SK-N-MC (cell line): ENCODE measurements at places on chromosomes 5 and 9.

DNA sequence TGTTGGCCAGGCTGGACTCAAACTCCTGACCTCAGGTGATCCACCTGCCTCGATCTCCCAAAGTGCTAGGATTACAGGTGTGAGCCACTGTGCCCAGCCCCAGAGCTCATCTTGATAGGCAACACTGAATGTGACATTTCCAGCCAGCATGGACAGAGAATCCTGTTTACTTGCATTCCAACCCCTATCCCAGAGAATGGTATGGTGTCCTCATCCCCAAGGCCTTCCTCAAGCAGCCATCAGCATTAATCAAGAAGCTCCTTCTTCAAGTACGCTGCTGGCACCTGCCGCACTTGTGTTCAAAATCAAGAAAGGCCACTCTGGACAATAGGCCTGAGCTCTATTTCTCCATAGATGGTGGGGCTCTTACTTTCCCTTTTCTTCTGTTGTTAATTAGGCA lies 40.2 kb downstream of the STARD4 start:
- DNase-seq = no peak

DNA sequence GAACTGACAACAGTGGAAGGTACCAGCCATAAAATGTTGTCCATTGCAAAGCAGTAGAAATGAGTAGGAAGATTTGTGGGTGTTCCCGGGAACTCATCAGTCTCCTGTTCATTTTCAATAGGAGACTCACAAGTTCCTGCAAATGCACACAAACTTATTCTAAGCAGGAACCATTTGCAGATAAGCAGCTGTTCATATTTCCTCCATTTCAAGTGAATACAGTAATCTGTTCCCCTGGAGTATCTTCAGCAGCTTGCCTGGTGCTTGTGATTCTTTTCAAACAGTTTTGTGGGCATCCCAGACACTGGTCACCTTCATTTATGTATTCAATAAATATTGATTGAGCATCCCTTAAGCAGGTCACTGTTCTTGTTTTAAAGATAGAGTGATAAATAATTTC lies 1315.5 kb upstream of the C9orf72 start:
- DNase-seq = no peak

DNA sequence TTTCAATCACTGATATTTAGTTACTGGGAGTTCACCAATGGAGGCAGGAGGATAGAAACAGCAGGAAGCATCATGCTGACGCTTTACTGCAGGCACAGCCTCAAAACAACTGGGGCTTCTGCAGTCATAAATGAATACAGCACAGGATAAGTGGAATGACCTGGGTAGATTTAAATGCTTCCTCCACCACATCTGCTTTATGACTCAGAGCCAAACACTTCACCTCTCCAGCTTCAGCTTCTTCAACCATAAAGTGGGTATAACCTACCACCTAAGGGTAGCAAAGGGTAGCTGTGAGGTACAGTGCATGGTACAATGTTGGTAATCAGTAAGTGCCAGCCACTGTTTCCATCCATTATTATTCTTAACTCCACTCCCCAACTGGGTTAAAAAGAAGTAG lies 28.4 kb downstream of the RASEF start:
- DNase-seq = no peak

DNA sequence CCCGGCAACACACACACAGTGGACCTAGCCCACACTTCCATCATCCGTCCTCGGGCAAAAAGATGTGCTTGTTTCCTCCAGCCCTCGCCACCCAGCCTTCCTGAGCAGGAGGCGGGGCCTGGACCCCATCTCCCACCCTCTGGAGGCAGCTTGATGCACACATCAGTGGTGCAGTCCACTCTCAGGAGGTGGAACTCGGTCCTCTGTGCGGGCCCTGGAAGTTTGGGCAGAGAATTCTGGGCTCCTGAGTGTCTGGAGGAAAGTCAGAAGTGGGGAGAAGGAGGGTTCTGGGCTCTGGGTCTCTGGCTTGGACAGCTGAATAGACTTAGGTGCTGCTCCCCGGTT lies 54.0 kb upstream of the NEURL1B start:
- DNase-seq = no peak

DNA sequence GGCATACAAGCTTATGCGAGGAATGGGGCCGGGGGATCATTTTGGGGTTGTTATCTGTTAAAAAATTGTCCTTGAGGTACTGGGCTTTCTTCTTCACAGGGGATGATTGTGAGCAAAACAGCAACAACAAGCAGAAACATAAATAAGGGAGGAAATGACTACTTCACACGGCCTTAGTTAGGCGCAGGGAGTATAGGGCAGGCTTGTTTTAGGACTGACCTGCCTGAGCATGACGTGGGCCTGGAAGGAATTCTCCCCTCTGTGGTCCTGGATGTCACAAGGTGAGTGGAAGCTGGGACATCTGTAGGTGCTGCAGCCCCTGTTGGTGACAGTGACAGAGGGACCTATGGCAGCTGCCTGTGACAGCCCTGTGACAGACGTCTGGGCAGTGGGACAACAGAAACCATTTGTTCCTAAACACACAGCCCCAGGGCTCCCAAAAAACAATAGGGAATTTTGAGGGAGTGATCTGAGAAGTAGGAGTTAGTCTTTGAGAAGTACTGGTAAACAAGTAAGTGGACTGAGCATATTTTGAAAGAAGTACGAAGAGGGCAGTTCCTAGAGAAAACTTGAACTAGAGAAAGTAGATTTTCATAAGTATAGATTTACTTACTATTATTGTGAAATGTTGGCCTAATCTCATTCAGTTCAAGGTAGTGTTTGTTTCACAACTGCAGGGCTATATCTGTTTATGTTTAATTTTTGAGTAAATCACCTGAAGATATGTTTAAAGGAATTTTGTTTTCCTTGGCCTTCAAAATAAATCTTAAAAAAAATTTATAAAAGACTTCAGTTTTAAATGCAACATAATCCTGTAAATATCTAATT lies 113.1 kb downstream of the KDM4C start:
- DNase-seq = no peak

DNA sequence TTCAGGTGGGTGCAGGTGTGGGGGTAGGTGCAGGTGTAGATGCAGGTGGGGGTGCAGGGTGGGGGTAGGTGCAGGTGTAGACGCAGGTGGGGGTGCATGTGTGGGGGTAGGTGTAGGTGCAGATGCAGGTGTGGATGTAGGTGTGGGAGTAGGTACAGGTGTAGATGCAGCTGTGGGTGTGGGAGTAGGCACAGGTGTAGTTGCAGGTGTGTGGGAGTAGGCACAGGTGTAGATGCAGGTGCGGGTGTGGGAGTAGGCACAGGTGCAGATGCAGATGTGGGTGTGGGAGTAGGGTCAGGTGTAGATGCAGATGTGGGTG lies 94.6 kb downstream of the PHF2 start:
- no peak for DNase-seq

DNA sequence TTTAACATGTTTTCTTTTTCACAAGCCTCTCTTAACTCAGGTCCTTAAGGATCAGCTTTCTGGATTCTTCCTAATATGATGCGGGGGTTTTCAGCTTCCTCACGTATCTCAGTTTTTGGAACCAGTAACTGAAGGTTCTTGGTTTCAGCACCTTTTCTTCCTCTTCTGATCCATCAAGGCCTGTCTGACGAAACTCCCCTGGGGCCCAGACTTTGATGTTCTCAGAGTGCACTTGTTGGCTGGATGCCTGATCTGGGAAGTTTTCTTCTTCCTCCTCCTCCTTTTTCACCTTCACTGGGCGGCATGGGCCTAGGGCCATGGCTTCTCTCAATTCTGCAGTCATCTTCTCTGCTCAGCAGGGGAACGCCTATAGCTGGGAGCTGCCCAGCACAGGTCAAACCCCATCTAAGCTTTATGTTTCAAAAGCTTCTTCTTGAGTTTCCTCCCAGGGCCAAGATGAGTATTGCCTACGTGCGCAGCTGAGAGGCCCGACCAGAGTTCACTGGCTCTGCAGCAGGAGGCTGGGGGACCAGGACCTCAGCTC lies 44.8 kb downstream of the GHR start:
- no peak for DNase-seq

GRCh38 chr9:85038824-85039608 lies 369.5 kb downstream of the NTRK2 start:
- no peak for DNase-seq

GRCh38 chr9:91858213-91859030 lies 91.6 kb downstream of the ROR2 start:
- no peak for DNase-seq

- no peak for DNase-seq
Measured at GRCh38 chr5:151739939-151740335, 18.5 kb downstream of the ATOX1 start.

- no peak for DNase-seq
Measured at GRCh38 chr5:33195431-33196165, 245.2 kb upstream of the TARS1 start.

GRCh38 chr5:73338256-73339050 lies 110.1 kb downstream of the FOXD1 start:
- DNase-seq = no peak

- DNase-seq = no peak
Measured at GRCh38 chr5:6452622-6453504, 4.2 kb downstream of the UBE2QL1 start.

GRCh38 chr5:52603778-52604554 lies 183.8 kb upstream of the ITGA1 start:
- DNase-seq = no peak

- DNase-seq = no peak
Measured at GRCh38 chr5:172939071-172939470, 20.2 kb upstream of the RPL26L1 start.

- DNase-seq = peak; percentile 92
Measured at GRCh38 chr5:32027717-32028458, 146.2 kb downstream of the GOLPH3 start.

- peak; percentile 10 for DNase-seq
Measured at GRCh38 chr9:118170032-118170955, 466.1 kb downstream of the TLR4 start.

GRCh38 chr5:63070001-63070400 lies 491.4 kb downstream of the LRRC70 start:
- DNase-seq = no peak

- DNase-seq = no peak
Measured at GRCh38 chr5:161921781-161922180, 73.9 kb downstream of the GABRA1 start.

DNA sequence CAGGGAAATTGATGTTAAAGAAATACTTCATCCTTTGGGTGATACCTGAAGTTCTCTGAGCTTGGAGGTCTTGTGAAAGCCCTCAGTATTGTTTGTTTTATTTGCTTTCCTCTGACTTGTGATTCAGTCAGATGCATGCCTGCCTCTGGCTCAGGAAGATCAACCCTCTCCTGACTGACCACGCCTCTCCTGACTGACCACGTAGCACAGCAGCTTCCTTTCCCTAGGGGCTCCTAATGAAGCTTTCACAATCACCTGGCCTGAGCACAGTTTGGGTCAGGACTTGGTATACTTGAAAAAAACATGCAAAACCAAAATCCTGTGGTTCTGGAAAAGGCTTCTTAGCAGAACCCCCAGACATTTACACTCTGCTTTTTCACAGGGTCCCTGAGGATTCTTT lies 3.8 kb downstream of the TGFBI start:
- no peak for DNase-seq

GRCh38 chr5:38265546-38266179 lies 7.3 kb downstream of the EGFLAM start:
- DNase-seq = peak; percentile 61

DNA sequence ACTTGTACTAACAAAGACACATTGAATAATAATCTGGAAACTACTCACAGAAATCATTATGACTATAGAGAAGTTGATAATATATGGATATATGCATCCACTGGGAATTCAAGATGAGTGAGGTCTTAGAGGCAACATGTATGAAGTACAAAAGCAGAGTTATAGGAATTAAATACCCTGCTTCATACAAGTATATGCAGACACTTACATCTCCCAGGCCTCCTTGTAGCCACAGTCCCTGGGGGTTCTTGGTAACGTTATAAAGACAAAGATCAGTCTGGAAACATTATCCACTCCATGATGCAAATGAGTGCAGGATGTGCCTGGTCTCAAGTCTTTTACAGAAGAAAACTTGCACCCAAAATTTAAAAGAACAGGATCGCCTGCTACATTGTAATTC lies 92.4 kb upstream of the ANXA1 start:
- DNase-seq = peak; percentile 68

DNA sequence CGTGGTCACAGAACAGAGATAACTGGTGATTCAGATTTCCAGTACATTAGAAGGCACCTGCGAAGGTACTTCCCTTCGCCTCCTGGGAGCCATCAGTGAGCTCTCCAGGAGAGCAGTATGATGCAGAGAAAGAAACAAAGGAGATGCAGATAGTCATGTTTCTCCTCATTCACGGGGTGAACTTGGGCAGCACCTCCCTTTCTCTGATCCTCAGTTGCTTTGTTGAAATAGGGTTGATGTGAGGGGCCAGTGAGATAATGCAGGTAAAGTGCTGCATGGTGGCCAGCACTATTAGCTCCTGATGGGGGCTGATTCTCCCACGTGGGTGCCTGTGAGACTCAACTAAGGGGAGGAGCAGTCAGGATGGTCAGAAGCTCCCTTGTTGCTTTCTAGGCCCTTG lies 46.6 kb upstream of the ZNF169 start:
- no peak for DNase-seq

DNA sequence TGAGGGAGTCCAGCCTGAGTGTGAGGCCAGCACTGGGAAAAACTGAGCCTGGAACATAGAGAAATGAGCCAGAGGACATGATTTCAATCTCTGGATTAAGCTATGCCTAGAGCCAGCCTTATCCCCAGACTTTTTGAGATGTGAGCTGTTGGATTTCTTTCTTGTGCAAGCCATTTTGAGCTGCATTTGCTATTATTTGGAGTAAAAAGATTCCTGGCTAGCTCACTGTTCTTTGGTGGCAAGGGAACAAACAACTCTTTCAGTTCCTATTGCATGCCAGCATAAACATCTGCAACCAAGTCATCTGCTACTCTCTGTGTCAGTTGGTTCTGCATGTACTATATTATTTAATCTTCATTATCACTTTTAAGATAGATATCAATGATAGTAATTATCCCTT lies 70.1 kb upstream of the MAN2A1 start:
- no peak for DNase-seq

GRCh38 chr9:129803676-129804060 lies 684 bp downstream of the TOR1B start:
- no peak for DNase-seq

GRCh38 chr5:7869474-7870136 lies 657 bp downstream of the MTRR start:
- no peak for DNase-seq

DNA sequence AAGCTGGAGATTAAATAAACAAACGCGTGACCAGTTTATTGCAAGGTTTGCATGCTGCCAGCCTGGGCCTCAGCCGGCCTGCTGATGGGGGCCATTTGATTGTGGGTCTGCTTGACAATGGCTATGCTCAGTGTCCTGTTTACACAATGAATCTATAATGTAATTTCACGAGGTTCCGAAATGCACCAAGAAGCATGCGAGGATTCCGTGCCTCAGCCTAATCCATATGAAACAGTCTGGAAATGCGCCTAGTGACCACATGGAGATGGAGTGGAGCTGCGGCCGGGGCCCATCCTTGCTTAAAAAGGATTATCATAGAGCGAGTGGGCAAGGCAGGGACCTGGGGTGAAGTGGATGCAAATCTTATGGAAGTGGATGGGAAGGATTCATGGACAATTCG lies 382.4 kb downstream of the CDK5RAP2 start:
- DNase-seq = no peak

- no peak for DNase-seq
Measured at GRCh38 chr5:35129276-35129675, 81.5 kb upstream of the AGXT2 start.
